ENCODE measurements at places on chromosomes 13 and 19. TPM values are rescaled to one million over a fixed set of nuclear protein-coding genes. Genes with fewer than 3 reads are reported as not detected.

Gene SARS2
- 6.4 TPM for total RNA-seq

Gene SUPT5H
- 124 TPM for total RNA-seq

Gene MEIOSIN
- not detected for total RNA-seq

Gene SLC46A3
- 8.1 TPM for total RNA-seq

Gene A1BG
- 17.7 TPM for total RNA-seq

Gene KLK14
- 0.10 TPM for total RNA-seq

All from mononuclear cell (primary cell).